Renal pelvis (tissue), 12 donors: ENCODE measurements at places on chromosomes 7 and 10.
A peak's percentile ranks its signal among the peaks of the same experiment; 100 is the strongest.

DNA sequence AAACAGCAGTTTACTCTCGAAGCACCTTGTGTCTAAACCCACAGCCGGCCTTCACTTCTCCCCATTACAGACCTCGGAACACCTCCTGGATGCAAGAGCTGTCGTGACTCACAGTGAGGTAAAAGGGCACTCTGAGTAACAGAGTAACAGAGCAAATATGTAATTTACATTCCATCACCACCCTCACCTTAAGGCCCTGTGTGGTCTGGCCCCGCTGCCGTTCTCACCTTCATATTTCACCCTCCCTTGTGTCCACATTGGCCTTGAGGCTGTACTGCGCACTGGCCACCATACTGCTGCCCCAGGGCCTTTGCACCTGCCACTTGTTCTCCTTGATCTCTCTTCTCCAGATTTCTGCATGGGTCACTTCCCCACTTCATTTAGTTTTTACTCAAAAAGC is 12.6 kb downstream of the FFAR4 start:
- no peak for DNase-seq

- DNase-seq = no peak
These were observed 27.0 kb upstream of the CDK13 start for GRCh38 chr7:39923091-39923490.

DNA sequence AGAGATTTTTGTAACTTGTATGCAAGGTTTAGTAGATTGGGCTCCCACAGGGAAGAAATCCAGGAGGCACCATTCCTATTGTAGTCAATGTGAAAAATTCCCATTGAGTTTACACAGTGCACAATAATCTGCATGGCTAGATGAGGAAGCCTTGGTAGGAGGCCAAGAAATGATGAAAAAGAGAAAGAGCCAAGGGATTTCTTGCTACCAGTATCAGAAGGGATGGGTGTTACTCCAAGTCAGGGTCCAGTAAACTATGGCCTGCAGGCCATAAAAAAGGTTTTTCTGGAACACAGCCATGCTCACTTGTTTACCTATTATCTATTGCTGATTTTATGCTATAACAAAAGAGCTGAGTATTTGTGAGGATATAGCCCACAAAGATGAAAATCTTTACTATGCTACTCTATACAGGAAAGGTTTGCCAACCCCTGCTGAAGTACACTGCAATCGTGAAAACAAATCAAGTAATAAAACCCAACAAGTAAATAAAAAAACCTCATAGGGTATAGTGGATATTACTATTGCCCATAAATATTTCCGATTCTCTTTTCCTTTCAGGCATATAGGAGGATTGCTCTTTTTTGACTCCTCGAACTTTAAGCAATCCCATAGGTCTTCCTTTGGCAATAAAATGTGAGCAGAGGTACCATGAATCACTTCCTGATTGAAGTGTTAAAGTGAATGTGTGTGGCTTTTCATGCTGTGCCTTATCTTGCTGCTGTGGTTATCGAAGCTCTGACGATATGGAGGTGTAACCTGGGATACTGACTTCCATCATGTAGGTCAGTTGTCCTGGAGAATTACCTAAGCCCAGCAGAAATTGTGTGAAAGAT is 256.3 kb upstream of the MAGI2 start:
- no peak for DNase-seq

- peak; percentile 60 for DNase-seq
These were observed 251.5 kb downstream of the LRMDA start for GRCh38 chr10:75682649-75683557.

GRCh38 chr7:116897661-116898060 is 35.3 kb downstream of the CAPZA2 start:
- no peak for DNase-seq

GRCh38 chr7:36473454-36474282 is 84.0 kb downstream of the ANLN start:
- no peak for DNase-seq

- no peak for DNase-seq
These were observed 94.2 kb downstream of the NRBF2 start for GRCh38 chr10:63227207-63227895.

GRCh38 chr10:78260680-78261079 is 227.0 kb downstream of the RPS24 start:
- DNase-seq = no peak

DNA sequence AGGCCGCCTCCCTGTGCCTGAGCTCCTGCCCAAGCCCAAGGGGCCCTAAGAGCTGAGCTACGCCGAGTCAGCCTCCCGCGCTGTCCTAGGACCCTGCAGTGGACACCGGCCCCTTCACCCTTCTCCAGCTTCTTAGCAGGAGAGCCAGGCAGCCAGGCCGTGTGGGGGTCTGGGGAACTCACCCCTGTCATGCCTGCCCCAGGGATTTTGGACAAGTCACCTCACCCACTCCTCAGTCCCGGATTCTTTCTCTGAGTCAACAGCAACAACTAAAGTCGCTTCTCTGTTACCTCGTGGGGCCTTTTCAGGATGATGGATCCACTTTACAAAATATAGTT is 79.3 kb downstream of the MKI67 start:
- DNase-seq = no peak

DNA sequence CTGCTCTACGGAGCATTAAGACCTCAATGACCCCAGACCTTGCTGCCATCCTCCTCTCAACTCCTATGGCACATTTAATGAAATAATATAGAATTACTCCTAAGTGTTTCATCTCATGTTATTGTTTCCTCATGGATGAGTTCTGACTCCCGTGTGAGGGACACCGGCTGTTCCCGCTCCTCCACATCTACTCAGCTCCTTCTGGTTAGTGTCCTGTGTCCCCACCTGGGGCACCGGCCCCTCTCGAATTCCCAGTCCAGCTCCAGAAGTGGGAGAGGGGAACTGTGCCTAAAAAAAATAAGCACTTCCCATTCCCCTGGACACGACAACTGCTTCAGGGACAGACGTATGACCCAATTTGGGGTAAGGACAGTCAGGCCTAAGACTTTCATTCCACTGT is 58.3 kb downstream of the PIP4K2A start:
- DNase-seq = peak; percentile 65

DNA sequence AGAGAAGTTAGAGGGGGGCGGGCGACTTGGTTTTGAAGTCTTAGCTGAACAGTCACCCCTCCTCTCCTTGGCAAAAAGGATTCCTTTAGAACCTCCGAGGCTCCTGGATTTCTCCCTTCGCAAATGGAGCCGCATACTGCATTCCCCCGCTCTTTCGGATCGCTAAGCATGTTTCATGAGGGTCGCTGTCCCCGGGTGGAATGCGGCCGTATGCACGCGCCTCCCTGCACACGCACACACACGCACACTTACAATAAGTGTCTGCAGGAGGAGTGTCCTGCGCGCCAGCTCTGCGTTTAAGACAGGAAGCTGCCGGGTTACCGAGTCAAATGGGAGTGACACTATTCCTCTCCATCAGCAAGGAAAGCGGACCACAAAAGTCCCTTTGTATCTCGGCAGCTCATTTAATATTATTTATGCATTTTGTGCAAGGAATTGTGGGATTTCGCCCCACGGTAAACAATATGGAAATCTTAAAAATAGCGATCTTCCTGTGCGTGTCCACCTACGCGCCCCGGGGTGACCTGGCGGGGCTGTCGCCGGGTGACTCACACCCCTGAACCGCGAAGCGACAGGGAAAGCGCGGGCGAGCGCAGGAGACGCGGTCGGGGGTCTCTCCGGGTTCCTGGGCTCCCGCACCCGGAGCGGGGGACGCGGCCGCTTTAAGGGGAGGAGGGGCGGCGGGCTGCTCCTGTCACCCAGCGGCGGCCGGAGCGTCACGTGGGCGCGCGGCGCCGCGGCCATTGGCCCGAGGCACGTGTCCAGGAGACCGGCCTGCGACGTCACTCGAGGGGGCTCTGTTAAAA is 988 bp upstream of the EN2 start:
- peak; percentile 75 for DNase-seq

DNA sequence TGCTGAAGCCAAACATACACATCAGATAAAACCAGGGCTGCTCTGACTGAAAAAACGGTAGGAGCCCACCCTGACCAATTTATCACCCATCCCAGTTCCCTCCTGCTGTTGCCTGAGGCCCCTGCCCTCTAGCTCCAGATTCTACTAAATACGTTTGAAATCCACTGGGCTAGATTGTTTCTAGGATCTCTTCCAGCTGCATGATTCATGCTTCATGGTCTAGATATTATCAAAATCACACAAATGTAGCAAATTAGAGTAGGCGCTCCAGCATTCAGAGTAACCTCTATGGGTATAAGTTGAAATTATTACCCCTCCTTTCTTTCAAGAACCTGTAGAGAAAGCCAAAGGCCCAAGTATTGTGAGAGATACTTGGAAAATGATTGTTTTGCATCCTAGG is 151.2 kb upstream of the FAM13C start:
- DNase-seq = no peak

- peak; percentile 80 for DNase-seq
These were observed at the start of gene ADARB2 for GRCh38 chr10:1737222-1738061. Gene ADARB2, minus strand, starts transcription at chr10:1737525.

DNA sequence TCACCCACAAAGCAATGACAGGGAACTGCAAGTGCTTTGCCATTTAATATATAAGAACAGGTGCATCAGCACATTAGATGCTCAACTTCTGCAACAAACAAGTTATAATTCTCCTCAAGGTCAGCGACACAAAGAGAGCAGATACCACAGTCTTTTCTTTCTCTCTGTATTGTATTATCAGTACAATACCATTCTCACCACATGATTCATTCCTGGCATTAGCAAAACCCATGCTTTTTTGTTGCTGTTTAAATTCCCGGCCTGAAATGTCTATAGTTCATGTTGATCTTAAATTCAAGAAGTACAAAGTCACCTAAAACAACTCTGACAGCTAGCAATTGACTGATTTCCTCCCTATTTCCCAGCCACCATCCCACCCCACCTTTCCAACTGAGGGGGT is 111.8 kb upstream of the FEZF1 start:
- no peak for DNase-seq

GRCh38 chr7:38950309-38950708 is 27.4 kb upstream of the POU6F2 start:
- DNase-seq = no peak

GRCh38 chr7:142608630-142609428 is 140.4 kb upstream of the PRSS1 start:
- DNase-seq = no peak

- DNase-seq = no peak
These were observed 188.1 kb downstream of the SDHAF3 start for GRCh38 chr7:97305589-97305988.

DNA sequence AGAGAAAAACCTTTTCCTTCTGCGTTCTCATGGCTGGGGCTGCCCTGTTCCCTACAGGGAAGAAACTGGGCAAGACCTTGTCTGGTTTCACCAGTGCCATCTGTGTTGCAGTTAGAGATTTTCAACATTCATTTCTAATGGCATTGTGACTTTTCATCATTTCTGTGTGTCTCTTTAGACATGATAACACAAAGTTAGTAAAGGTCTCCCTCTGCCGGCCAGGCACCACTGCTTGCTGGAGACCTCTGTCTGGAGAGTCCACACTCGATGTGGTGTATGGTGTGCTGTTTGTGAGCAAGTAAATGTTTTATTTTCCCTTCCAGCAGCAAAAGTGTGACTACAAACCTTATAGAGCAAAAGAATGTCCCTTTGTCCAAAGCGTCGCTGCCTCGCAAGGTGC is 213.5 kb downstream of the PAXIP1 start:
- DNase-seq = no peak

DNA sequence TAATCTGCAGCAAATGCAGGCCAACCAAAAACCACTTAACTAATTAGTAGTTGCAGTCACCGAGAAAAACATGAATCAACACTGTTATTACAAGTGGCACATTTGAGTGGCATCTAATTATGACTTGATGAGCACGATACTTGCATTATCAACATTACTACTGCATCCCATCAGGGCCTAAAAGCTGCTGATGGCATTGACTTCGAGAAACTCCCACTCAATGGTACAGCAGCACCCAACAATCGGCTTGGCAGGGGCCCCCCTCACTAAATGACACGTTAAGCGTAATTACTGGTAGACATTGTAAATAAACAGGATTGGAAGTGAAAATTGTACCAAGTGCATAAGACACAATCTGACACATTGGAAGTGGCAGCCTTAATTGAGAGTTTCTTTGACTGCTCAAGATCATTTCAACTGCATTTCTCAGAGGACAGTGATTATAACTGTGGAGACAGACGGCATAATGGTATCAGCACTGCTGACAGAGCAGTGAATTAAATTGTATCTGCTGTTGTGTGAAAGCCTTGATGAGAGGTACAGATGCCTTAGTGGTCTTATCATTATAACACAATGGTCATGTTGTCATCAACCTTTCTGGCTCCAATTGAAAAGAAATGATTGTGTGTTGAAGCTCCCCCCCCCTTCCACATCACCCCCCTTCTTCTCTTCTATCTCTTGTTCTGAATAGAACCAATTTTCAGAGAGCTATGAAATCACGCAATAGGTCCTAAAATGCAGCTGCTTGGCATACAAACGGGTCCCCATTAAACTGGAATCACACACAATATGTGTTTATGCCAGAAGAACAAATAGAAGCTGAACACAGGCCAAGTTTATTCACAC is 43.4 kb downstream of the SHTN1 start:
- DNase-seq = no peak

DNA sequence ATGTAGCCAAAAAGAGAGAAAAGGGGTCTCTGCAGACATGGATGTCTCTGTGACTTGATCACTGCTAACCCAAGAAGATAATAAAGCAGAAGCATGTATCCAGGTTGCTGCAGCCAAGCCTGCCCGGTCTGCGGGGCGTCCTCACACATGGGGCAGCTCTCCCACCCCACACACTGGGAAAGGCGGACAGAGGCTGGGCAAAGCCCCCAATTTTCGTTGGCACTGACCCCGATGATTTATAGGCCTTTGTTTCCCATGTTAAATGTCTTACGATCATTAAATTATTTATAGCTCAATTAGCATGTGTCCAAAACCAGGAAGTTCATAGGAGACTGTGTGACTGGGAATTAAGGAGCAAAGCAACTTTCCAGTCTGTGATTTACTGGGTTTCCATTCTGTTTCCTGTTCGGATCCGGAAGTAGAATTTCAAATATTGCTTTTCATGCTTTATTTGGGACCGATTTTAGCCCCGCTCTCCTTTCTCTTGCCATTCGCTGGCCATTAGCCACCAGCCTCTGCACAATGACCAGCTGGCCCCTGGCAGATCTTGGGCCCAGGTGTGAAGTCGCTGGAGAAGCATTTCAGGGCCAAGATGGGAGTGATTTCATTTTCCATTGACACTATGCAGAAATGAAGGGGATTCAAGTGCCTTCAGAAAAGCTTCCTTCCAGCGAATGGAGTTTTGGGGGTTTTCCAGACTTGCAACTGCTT is 91.6 kb downstream of the EGFR start:
- no peak for DNase-seq
